ENCODE measurements at places on chromosomes 6 and 20.
A peak's percentile ranks its signal among the peaks of the same experiment; 100 is the strongest.

GRCh38 chr6:28303570-28303969 is 22.2 kb downstream of the PGBD1 start:
- no peak for DNase-seq

DNA sequence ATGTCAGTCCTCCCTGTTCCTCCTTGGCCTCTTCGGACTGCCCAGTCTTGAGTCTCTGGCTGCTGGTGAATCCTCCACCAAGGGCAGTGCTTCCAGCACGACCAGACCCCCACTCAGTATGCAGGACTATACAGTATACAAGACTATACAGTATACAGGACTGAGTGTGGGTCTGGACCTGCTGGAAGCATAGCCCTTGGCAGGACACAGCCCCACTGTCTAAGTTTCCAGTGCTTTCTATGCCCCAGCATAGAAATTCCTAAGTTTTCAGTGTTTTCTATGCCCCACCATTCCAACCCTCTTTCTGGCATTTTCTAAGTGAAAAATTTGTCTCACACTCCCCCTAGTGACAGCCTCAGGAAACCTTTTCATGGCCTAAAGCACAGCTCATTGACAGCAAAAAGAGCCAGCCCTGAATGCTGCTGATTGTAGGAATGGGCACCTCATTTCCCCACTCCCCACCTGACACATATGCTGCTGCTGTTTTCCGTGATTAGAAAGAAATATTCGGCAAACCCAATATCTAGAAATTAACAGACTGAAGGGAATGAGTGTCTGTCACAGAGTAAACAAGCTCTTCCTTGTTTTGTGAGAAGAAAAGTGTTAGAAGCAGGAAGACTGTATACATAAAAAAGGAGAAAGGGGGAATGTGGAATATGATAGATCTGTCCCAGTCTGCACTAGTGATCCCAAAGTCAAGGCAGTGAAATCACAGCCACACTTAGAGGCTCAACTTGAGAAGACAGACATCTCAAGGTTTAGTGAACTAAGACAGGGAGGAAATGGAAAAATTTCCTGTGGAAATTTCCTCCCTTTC is 206.9 kb downstream of the IBTK start:
- DNase-seq = peak; percentile 49

DNA sequence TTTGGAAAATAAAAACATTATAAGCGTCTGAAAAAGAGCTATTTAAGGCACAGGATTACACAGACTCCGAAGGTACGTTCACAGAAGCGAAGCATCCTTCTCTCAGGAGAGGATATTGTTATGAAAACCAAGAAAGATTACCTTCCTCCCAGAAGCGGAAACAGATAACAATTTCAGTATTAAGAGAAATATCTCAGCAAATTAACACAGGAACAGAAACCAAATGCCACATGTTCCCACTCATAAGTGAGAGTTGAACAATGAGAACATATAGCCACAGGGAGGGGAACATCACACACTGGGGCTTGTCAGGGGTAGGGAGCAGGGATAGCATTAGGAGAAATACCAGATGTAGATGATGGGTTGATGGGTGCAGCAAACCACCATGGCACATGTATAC is 109.7 kb downstream of the CDK19 start:
- DNase-seq = no peak

DNA sequence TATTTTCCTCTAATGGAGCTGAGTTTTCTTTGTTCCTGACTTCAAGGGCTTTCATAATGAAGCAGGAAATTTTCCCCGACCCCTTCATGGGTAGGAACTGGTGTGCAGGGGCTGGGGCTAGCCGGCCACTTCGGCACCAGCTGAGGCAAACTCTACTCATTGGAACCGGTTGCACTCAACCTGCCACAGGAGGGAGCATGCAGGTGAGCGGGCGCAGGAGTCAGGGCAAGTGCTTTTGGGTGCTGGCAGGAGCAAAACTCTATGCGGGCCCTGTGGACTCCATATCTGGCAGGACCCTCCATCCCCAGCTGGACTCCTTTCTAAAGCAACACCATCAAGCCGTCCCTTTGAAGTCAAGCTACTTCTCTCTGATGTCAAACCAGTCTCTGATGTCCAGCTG is 244.2 kb downstream of the EPM2A start:
- no peak for DNase-seq

DNA sequence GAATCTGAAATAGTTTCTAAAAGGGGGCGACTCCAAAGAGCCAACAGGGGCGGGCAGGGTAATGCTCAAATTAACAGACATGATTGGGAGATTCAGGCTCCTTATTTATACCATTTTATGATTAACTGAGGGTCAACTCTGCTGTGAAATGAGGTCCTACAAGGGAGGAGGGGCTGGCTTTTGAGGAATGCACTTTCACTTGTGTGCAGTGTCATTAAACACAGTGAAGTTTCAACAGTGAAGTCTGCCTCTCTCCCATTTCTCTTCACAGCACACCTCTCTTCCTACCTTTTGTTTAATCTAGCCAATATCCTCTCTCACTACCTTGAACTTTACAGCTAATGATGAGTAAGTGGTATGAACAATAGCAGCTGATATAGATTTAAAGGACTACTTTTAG is 557.3 kb upstream of the CITED2 start:
- DNase-seq = no peak

- DNase-seq = no peak
These were observed 7.9 kb downstream of the NUDT3 start for GRCh38 chr6:34384321-34385153.

GRCh38 chr6:11318835-11319813 is 86.7 kb upstream of the NEDD9 start:
- no peak for DNase-seq

DNA sequence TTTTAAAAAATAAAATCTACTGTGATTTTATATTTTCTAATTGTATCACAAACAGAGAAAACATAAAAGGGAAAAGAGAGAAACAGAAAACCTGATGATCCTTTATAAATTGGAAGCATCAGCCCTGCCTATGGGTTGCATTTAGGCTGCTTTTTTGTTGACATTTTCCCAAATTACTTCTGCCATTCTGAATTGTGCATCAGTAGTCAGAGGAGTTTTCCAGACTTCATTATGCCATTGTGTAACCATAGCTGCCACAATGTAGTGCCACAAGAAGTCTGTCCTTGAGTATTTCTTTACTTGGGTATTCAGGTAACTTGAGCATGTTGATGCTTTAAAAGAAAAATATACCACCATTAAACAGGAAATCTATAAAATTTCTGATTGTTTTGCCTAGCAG is 130.3 kb downstream of the HACE1 start:
- no peak for DNase-seq

DNA sequence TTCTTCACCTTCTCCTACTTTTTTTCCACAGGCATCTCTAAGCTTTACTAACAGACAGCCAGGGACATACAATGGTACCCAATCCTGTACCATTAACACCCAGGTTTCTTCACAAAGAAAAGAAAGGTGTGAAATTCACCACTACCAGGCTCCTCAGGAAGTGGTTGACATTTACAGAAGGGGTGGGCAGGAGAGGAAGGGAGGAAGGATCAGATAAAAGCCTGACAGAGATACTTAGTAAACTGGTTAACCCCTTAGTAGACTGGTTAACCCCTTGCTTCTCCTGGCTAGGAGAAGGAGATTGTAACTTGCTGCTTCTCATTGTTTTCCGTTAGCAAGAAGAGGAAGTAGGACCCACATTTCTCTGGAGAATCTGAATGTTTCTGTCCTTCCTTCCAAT is 7.2 kb downstream of the SAMD3 start:
- no peak for DNase-seq

- peak; percentile 49 for DNase-seq
These were observed 68.8 kb downstream of the CDC5L start for GRCh38 chr6:44456070-44456965.

DNA sequence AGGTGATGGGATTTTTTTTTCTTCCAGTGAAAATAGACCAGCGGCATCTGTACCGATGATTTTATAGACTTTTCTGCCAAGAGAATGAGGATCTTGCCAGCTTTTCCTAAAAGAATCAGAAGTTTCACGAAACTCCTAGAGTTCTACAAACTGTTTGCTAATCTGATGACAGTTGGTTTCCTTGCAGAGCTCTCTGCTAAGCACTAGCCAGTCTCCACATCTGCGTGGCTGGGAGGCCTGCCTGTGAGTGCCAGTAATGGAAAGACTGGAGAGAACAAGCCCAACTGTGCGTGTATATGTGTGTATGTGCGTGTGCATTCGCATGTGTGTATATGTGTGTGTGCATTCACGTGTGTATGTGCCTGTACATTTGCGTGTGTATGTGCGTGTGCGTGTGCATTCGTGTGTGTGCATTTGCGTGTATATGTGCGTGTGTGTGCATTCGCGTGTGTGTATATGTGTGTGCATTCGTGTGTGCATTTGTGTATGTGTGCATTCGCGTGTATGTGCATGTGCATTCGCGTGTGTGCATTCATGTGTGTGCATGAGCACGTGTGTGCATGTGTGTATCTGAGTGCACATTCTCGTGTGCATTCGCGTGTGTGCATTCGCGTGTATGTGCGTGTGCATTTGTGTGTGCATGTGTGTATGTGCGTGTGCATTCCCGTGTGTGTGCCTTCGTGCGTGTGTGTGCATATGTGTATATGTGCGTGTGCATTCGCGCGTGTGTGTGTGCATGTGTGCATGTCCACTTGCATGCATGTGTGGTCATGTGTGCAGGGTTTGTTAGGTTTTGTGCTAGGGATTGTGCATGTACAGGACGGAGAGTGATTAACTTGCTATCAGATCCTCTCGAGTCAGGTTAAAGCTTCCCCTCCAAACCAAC is 379.4 kb downstream of the TAF4 start:
- no peak for DNase-seq

- DNase-seq = no peak
These were observed 11.0 kb downstream of the DSTN start for GRCh38 chr20:17580895-17581294.

- no peak for DNase-seq
These were observed 337 bp downstream of the ESF1 start for GRCh38 chr20:13784271-13784892.

- DNase-seq = peak; percentile 43
These were observed 796 bp downstream of the SENP6 start for GRCh38 chr6:75602246-75603105.

All from NCI-H345 (cell line).